ENCODE measurements at places on chromosomes 4 and X.

GRCh38 chr4:87848622-87849351 is 16.0 kb downstream of the MEPE start:
- DNase-seq: no peak

GRCh38 chr4:88297212-88297516 is 12.8 kb upstream of the PPM1K start:
- no peak for DNase-seq

- DNase-seq: no peak
Observed at GRCh38 chr4:56434599-56435139, 746 bp downstream of the PPAT start.

GRCh38 chr4:144647095-144647561 is 1.2 kb downstream of the HHIP start:
- DNase-seq: no peak

DNA sequence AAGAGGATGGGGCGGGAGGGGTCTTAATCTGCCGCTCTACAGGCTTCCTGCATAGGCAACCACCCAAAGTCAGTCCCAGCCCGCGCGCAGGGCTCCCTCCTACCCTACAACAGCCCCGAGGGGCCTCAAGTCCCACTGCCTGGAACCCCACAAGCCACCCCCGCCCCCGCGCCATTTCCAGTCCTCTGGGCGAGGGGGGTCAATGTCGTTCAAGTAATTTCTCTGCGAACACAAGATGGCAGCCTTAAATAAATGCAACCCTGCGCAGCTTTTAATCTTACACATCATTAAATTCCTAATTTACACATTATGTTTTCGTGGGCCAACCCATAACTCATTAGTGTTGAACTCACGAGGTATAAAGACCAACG is 92.9 kb downstream of the BCOR start:
- DNase-seq: no peak

- no peak for DNase-seq
Observed at GRCh38 chr4:121860121-121860520, 10.2 kb downstream of the BBS7 start.
